SIG-M5 (cell line): ENCODE measurements at places on chromosomes 13 and 19.

DNA sequence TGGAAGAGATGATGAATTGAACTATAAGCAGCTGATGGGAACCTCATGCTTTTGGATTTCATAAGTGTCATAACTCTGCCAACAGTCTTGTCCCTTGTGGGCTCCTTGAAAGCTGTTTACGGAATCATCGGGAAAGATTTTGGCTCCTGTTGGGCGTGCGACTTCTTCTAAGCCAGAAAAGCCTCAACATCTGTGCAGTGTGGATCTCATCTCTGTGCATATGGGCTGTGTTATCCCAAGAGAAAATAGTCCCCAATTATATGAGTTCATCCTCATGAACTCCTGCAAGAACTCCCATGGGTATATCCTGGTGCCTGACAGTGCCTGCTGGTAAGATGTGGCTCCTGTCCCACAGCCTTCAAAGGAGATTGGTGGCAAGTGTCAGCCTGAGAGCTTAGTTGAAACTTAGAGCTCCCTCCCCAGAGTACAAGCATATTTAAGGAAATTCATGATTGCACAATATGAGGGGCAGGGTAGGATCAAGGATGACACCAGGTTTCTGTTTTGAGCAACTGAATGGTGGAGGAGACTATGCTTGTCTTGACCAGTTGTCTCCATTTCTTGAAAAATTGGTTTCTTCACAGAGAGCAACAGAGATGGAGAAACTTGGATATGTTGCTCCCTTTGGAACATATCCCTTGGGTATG lies 243.5 kb downstream of the ITGBL1 start:
- no peak for DNase-seq

- no peak for DNase-seq
These were observed 6.9 kb upstream of the OVOL3 start for GRCh38 chr19:36103842-36104552.

DNA sequence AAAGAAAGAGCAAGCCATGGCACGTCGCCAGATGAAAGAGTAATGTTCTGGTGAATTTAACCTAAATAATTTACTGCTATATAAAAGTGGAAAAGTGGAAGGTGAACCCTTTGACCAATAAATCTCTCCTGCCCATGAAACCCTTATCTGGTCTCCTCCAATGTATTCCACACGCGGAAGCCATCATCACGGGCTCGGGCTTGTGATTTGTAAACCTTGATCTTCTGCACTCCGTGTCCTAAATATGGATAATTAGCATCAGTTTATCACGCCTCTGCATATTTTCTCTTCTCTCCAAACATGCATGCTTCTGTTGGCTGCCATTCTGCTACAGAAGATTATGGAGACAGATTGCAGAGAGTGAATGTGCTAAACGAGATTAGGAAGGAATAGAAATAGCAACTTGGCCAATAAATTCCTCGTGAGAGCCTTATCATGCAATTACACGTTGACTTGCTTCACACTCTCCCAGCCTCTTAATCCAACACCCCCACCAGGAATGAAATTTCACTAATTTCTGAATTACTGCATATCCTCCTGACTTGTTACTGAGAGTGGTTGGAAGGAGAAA lies 34.5 kb downstream of the SOX1 start:
- DNase-seq: no peak

DNA sequence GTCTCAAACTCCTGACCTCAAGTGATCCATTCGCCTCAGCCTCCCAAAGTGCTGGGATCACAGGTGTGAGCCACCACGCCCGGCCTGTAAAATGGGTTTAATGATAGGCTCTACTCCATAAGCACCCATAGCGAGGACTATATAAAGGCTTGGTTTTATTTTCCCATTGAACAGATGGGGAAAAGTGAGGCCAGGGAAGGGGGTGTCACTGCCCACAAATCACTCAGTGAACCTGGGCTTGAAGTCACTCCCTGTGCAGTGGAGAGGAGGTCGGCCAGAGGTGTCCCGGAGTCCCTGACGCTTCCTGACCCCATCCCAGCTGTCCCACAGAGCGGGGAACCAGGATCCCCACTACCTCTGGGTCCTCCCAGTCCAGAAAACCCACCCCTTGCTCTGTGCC lies 14.9 kb downstream of the TLE2 start:
- DNase-seq: no peak

GRCh38 chr19:39379865-39380396 lies 11.0 kb downstream of the PAF1 start:
- no peak for DNase-seq

DNA sequence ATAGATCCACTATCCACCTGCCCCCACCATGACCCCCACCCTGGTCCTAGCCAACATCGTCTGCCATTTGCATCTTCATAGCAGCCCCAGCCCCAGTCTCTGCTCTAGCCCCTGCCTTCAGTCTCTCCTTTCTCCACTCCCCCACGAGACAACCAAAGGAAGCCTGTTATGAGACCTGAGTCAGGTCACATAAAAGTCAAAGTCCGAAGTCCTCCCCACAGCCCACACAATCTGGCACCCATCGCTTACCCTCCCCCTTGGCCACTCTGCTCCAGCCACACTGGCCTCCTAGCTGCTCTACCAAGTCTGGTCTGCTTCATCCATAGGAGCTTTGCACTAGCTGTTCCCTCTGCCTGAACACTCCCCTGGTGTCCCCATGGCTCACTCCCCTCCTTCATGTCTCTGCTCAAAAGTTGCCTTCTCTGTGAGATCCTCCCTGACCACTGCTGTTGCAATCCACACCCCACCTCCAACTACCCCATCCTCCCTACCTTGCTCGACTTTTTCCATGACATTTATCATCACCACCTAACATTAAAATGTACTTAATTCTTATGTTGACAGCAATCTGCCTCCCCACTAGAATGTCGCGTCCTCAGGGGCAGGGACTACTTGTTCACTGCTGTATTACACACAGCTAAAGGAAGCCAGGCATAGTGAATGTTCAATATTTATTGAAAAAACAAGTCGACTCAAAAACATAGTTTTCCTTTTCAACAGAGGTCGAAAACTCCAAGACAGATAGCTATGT lies 1.2 kb upstream of the PLEKHG2 start:
- DNase-seq: no peak

DNA sequence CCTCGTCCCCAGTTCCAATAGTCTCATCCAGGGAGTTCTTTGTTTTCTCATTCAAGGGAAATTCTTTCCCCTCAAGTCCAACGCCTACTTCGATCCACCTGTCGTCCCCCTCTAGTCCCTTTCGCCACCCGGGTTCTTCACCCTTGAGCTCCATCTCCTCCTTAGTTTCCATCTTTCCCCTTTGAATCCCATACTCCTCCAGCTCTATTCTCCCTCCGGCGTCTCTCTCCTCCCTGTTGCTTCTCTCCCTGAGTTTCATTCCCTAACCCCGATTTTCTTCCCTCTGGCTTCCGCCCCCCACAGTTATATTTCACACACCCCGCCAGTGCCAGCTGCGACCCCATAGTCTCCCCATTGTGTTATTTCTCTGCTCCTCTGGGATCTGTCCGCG lies 628 bp upstream of the SLC17A7 start:
- no peak for DNase-seq

- DNase-seq: no peak
These were observed 467.2 kb upstream of the ARGLU1 start for GRCh38 chr13:107035186-107035585.

- DNase-seq: no peak
These were observed 29.0 kb downstream of the RANBP3 start for GRCh38 chr19:5948752-5949564.

DNA sequence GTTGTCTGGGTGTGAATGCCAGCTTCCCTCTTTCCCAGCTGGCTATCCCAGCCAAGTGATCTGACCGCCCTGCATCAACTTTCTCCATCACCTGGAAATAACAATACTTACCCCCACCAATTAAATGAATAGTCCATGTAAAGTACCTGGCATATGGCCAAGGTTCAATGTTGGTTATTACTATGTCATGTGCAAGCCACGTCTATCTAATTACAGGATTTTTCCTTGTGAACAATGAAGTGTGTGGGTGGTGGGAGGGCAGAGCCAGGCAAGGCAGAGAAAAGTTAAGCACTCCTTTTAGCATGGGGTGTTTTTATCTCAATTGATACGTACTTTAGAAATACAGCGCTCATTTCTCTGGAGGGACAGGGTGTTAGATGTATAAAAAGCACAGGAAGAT lies 121.1 kb downstream of the NHLRC3 start:
- DNase-seq: no peak

GRCh38 chr19:5585461-5586299 lies 17.9 kb upstream of the TINCR start:
- DNase-seq: no peak

- DNase-seq: no peak
These were observed 1362.2 kb downstream of the OLFM4 start for GRCh38 chr13:54390841-54391240.

- no peak for DNase-seq
These were observed 66.5 kb upstream of the USPL1 start for GRCh38 chr13:30551189-30551588.

GRCh38 chr13:48908381-48909055 lies 67.2 kb upstream of the FNDC3A start:
- no peak for DNase-seq

- no peak for DNase-seq
These were observed 420.3 kb upstream of the PCDH9 start for GRCh38 chr13:67650471-67650870.

DNA sequence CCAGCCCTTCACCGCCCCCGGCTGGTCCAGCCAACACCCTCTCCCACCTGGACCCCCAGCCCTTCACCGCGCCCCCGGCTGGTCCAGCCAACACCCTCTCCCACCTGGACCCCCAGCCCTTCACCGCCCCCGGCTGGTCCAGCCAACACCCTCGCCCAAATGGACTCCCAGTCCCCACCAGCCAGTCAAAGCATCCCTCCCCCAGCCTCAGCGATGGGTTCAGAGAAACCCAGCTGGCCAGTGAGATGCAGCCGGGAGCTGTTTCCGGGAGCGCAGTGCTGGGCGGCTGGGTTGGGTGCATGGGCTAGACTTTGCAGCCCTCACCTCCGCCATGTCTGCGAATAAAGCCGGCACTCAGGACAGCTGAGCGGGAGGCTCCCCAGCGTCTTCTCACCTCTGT lies 6.5 kb upstream of the CDC34 start:
- DNase-seq: no peak

- DNase-seq: no peak
These were observed 13.8 kb downstream of the SPINT2 start for GRCh38 chr19:38277969-38278680.

DNA sequence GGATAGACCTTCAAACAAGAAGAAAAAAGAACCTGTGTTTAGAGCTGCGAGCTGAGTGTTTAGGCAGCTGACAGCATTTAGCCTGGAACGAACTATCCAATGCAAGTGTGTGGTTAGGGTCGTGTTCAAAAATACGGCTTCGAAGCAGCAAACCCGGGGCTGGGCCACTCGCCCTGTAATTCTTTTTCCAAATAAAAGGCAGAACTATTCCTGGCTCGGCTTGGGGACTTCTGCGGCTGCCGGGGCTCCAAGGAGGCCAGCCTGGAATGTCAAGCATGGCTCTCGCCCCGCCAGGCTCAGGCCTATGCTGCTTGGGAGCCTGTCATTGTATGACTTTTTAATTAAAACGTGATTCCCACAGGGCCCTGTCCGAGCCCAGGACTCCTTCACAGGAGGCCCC lies 51.7 kb upstream of the KLF2 start:
- no peak for DNase-seq

DNA sequence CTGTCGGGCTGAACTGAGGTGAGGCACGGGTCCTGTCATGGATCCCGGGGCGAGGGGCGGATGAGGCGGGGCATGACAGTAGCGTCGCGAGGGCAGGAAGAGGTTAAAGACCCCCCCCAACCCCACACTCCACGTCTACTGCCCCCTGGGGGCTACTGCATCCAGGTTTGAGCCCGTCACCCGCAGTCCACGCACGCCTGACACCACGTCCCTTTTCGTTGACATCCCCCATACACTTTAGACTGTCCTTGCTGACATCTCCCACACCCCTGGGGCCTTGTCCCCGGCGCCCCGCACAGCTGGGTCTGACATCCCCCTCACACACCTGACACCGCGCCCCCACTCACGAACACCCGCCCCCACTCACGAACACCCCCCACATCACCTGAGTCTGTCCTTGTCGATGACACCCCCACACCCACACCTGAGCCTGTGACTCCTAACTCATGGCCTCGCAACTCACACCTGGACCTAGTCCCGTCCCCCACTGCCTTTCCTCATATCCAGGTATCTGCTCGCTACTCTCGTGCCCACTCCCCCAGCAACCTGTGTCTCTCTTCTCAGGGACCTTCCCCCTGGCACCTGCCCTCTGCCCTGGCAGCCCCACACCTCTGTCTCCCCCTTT lies 416 bp downstream of the SLC25A42 start:
- DNase-seq: no peak

DNA sequence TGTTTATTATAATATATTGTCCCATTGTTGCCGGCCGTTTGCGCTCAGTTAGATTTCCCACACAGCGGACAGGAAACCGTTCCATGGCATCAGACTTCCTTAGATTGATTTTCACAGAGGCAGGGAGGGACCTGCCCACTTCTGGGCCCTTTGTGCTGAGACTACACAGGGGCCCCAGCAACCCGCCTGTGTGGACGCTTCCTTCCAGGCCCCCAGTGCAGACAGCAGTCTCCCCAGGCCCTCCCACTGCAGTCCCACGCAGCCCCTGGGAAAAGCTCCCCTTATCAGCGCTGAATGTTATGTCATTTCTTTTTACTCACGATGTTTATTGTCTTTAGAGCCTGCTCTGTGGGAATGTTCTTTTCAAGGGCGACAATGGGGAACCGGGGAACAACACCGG lies 351.7 kb upstream of the ARGLU1 start:
- DNase-seq: no peak

DNA sequence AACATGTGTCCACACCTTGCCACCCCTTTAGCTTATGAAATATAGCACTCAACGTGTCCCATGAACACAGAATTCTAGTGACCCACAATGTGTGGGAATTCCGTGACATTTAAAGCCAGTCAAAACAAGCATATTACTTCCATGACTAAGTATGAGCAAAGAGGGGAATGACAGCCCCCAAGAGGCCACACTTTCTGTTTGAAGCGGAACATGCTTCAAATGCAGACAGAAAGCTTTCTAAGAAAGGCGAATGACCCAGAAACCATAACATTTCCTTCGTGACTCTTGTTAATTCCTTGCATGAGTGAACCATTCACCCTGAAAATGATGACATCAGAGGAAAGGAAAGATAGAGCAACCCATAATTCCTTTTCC lies 122.0 kb upstream of the FNDC3A start:
- DNase-seq: no peak

DNA sequence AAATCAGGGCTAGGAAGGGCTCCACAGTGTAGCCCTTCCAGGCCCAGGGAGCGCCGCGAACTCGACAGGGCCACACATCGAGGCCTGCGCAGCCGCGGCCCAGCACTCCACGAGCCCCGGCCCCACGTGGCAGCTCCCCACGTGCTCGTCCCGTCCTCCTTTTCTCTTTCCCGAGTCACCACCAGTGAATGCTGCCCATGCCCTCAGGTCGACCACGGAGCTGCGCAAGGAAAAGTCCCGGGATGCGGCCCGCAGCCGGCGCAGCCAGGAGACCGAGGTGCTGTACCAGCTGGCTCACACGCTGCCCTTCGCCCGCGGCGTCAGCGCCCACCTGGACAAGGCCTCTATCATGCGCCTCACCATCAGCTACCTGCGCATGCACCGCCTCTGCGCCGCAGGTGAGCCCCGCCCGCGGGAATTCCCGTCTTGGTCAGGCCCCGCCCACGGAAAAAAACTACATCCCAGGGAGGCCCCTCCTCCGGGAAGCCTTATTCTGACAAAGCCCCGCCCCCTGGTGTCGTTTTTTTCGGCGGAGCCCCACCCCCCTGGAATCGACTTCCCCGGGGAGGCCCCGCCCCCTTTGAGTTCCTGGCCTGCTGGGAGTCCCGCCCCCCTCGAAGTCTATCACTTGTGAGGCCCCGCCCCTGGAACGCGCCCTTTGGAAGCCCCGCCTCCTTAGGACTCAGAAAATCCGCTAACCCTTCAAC lies 7.0 kb downstream of the HIF3A start:
- DNase-seq: no peak
